ENCODE measurements at places on chromosomes 2 and 18.
A peak's percentile ranks its signal among the peaks of the same experiment; 100 is the strongest.

GRCh38 chr18:78822171-78822948 is 157.3 kb upstream of the SALL3 start:
- no peak for DNase-seq

GRCh38 chr2:26704441-26704977 is 12.0 kb downstream of the KCNK3 start:
- DNase-seq, result no peak

DNA sequence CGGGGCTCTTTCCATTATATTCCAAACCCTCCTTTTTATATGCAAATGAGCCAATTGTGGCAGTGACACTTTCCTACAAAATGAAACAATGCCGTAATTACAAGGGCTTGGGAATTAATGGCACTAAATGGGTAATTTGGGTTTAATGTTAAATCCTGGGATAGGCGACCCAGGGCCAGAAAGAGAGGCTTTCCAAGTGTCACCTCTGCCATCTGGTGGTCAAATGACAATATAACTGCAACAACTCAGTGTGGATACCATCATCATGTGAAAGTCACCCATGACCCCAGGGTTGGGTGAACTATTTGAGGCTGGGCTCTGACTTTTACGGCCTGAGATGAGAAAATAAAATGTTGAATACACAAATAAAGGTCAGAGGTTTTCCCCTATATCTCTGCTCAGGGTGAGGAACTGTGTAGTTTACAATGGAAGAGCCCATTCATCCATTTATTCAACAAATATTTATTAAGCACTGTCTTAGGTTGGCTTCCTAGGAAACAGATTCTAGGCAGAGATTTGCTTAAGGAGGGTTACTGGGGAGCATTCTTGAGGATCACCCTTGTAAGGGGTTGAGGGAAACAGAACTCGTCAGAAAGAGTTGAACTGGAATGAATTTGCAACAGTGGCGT is 13.6 kb upstream of the THADA start:
- DNase-seq, result peak; percentile 16

GRCh38 chr2:150561076-150561475 is 73.6 kb upstream of the RND3 start:
- no peak for DNase-seq

DNA sequence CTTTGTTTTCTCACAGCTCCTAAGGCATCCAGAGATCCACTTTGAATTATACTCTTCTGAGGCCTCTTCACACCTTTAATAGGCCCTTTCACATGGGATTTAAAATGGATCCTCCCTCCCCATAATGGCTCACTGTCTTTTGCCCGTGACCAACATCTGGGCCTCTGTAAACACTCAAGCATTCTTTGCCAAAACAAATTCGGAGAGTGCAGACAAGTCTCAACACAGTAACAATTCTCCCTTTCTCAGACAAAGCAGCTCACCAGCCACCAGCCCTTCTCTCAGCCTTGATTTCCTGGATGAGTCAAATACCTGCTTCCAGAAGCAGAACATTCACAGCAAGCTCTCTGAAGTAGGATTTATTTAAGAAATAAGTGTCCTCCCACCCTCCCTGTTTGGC is 14.0 kb upstream of the IMP4 start:
- DNase-seq, result no peak

GRCh38 chr2:15942711-15943345 is 2.5 kb downstream of the MYCN start:
- no peak for DNase-seq

DNA sequence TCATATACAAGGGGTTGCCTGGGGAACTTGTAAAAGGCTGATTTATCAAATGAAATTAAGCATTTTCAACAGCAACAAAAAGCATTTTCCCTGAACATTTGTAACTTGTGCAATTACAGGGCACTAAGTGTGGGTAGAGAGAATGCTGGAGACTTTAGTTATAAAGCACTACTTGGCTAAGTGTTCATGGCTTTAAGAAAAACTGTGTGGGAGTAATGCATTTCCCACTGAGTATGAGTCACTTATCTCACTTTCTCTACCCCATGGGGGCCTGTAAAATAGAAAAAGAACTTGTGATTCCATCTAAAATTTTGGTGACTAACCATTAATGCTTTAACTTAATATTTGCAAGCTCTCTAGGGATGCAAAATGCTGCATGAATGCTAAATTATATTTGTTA is 193.4 kb downstream of the CCDC102B start:
- DNase-seq, result no peak

DNA sequence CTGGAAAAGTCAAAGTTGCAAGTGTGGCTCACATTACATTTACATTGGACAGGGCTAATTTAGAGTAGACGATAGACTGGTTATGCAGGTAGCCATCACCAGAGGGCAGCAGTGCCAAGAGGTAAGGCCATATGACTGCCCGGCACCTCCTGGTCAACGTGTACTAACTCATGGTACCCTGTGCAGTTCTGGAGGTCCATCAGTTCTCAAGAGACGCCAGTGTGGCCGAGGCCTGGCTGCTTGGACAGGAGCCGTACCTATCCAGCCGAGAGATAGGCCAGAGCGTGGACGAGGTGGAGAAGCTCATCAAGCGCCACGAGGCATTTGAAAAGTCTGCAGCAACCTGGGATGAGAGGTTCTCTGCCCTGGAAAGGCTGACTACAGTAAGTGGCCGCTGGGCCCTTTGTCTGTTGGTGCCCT is 65.8 kb upstream of the EML6 start:
- DNase-seq, result no peak

GRCh38 chr2:121220995-121221394 is 64.0 kb downstream of the TFCP2L1 start:
- DNase-seq, result no peak

GRCh38 chr18:48925491-48925780 is 25.3 kb downstream of the SMAD7 start:
- DNase-seq, result no peak

DNA sequence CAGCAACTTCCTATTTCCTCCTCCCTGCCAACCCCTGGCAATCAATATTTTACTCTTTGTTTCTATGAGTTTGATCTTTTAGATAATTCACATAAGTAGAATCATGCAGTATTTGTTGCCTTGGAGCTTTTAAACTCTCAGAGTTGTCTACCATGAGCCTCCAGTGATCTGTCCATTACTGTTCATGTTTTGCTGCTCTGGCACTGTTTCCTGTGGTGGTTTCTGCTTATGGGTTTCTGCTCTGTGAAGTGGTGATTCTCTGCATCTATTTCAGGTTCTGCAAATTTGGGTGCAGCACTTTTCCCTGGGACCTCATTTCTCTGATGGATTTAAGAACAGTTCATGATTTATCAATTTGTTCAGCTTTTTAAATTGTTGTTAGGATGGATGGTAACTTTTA is 908.1 kb upstream of the FANCL start:
- no peak for DNase-seq

DNA sequence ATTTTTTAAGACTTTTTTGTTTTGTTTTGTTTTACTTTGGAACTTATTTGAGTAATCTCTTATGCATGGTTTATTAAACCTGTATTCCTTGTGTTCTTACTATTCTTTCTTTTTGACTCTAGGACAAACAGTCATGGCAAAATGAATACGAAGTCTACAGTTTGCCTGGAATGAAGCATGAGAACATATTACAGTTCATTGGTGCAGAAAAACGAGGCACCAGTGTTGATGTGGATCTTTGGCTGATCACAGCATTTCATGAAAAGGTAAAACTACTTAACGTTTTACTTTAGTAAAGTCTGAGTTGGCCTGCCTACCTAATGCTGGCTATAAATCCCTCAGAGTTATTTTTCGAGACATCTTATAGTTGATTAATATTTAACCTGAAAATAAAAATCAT is 72.3 kb downstream of the ACVR2A start:
- no peak for DNase-seq

- no peak for DNase-seq
Measured at GRCh38 chr2:196233805-196234475, 62.6 kb upstream of the STK17B start.

GRCh38 chr2:9178110-9178903 is 28.3 kb upstream of the ASAP2 start:
- DNase-seq, result no peak

DNA sequence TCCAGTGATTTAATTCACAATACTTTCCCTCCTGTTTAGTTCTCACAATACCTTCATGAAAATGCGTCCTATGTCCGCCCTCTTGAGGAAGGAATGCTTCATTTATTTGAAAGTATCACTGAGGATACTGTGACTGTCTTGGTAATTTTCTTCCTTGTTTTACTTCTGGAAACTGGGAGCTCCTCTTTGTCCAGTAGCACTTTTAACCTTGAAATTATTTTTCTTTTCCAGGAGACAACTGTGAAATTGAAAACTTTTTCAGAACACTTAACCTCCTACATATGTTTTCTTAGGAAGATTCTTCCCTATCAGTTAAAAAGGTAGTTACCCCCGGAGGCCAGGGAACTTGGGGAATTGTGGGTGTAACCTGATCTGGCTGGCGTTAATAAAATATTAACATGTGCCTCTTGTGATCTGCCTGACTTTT is 58.9 kb upstream of the STON1 start:
- no peak for DNase-seq

DNA sequence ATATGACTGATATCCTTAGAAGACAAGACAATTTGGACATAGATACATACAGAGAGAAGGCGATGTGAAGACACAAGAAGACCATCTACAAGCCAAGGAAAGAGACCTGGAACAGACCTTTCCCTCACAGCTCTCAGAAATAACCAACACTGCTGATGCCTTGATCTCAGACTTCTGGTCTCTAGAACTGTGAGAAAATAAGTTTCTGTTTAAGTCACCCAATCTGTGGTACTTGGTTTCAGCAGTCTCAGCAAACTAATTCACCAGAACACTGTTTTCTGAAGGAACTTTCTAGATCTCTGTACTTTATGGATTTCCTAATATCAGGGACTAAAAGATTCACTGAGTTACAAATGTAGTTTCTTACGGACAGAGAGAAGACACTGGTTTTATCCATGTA is 58.8 kb downstream of the NAB1 start:
- DNase-seq, result no peak

DNA sequence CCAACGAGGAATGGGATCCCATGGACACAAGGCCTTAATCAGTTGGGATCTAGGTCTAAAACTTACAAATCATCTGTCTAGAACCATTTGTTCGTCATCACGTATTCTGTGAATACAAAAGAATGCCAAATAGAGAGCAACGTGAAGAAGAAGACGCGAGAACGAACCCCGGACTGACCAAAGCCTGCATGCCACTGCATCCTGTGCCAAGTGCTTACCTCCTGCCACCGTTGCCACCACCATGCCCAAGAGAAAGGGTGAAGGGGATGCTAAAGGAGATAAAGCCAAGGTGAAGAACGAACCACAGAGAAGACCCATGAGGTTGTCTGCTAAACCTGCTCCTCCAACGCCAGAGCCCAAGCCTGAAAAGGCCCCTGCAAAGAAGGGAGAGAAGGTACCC is 30.2 kb downstream of the ITSN2 start:
- no peak for DNase-seq

DNA sequence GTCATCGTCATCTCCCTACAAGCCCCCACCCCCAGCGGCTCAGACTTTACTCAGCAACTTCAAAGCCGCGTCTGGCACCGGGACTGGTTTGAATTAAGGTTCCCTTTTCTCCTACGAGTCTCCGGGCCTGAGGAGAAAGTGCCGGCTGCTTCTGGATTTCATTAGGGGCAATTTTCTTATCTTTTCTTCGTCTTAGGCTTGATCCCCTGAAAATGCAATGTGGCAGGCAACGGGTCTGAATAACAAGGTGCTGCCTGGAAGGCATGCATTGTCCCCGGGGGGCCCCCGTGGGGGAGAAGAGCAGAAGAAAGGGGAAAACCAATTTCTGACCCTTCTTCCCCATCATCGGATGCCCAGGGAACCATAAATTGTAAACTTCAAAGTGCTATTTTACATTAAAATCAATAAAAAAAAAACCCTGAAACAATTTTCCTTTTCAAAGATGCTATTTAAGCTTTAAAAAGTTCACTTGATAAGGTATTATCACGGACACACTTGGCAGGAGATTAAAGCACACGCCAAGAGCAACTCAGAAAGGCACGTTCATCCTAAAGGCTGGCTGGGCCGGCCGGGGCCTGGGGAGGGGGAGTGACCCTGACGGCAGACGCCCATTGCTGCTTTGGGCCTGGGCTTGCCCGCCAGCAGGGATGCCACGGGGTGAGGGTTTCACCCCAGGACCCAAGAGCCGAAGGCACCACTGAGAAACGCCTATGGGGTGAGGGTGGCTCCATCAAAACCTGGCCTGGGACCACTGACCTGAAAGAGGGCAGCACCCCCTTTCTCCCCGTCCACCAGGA is 230.4 kb downstream of the TWIST2 start:
- no peak for DNase-seq

- peak; percentile 42 for DNase-seq
Measured at GRCh38 chr2:169828141-169828811, 1.0 kb downstream of the UBR3 start.

GRCh38 chr2:26847655-26848335 is at the start of gene DPYSL5:
TSS of gene DPYSL5 (plus strand) at chr2:26848132. CDS start at chr2:26898500, 50,368 bp downstream.
- DNase-seq, result no peak

DNA sequence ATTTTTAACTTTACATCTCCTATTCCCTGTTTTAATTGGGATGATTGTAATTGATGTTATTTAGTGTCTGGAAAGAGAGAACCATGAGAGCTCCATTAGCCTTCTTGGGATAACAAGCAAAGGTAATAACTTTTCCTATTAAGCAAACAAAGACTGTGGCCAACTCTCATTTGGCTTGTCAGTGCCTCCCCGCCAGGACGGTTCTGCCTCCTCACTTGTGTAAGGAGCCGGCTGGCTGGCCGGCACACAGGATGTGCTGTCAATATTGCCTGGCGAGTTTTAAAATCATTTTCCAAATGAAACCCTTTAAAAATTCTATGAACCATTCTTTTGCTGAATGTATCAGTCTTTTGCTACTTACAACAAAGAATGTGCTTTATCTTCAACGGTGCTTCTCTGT is 898.3 kb downstream of the CPS1 start:
- DNase-seq, result no peak

GRCh38 chr2:19098467-19099160 is 259.8 kb downstream of the OSR1 start:
- DNase-seq, result no peak

DNA sequence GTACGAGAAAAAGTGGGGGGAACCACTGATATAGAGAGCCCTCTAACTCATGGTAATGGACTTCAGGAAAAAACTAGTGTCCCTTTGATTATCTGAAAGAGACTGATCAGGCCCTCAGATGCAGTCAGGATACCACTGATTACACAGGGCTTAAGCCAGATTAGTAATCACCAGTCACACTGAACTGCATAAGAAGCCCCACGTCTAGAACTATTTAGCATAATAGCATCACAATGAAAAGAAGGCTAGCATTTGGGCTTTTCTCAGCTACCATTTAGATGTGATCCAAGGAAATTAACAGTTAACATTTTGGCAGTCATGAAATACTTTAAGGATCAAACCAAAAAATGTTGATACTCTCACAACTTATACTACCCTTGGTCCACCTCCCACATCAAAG is 813.1 kb upstream of the POU3F3 start:
- no peak for DNase-seq

Data from activated T-cell treated with anti-CD3 and anti-CD28 coated beads for 24 hours (primary cell).